ENCODE measurements at places on chromosomes 16 and 17.

GRCh38 chr17:38892083-38892482, 22.2 kb downstream of the LASP1 start:
- DNase-seq: no peak

GRCh38 chr16:86366481-86366880, 143.8 kb upstream of the FOXF1 start:
- no peak for DNase-seq

- DNase-seq: no peak
Measured at GRCh38 chr17:19341641-19342610, 20.6 kb downstream of the B9D1 start.

DNA sequence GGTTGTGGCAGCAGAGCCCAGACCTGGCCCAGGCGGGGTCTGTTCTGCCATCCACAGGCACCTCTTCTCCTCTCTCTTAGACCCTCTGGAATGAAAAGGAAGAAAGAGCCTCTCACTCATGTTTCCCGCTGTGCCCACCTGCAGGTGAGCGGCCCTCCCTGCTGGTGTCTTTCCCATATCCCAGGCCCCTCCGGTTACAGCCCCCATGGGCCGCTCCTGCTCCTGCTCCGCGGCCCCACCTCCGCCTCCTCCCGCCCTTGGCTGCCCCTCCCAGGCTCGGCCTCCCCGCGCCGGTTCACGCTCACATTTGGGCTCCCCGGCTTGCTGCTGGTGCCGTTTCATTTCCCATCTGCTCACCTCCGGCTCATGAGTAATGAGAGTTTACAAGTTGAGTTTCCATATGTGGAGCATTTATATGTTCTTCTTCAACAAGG, 98.7 kb upstream of the SDK2 start:
- DNase-seq: peak; percentile 68

GRCh38 chr17:32015245-32016013, 8.2 kb downstream of the LRRC37B start:
- no peak for DNase-seq

DNA sequence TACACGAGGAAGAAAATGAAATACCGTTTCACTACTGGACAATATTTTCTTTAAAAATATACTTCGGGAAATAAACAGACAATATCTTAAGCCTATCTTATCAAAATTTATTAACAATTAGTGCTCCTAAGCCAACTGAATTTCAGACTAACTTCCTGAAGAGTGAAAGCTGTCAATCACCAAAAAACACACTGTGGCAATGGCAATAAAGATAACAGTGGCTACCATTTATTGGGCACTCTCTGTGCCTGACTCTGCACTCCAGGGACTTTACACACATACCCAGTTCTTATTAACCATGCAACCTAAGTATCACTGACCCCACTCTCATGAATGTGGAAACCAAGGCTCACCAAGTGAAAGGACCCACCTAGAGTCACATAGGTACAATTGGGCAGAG, 83.7 kb downstream of the NCOR1 start:
- DNase-seq: no peak

DNA sequence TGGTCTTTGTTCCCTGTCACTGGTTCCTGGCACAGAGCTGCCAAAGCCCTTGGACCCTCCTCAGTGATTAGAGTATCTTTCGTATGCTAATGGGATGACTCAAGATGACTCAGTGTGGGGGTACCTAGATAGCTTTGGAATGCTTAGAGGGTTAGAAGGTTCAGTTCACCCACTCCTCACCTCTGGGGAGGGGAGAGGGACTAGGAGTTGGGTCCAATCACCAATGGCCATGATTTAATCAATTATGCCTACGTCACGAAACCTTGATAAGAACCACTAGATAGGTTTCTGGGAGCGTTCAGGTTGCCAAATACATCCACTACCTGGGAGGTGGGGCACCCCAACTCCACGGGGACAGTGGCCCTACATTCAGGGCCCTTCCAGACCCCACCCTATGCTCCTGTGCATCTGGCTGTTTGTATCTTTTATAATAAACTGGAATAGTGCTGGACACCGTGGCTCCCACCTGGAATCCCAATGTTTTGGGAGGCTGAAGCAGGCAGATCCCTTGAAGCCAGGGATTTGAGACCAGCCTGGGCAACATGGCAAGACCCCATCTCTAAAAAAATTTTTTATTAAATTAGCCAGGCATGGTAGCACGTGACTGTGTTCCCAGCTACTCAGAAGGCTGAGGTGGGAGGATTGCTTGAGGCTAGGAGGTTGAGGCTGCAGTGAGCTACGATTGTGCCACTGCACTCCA, 29.2 kb upstream of the LITAF start:
- DNase-seq: no peak

DNA sequence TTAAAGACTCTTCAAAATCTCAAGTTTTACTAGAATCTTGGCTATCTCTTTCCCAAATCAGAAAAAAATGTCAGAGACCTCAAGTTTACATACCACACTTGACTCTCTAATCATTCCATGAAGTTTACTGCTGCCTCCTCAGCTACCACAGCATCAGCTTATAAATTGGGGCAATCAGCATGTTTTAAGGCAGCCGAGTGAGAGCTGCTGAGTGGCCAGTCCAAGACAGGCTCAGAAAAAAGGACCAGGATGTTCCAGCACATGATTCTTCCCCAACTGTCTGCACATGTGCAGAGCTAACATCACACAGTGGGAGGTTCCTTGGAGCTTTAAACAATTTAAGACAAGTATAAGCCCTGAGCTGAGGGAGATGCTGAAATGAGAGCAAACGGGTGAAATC, 140.6 kb upstream of the NUDT7 start:
- no peak for DNase-seq
